ENCODE measurements at places on chromosomes 7 and 10.
A peak's percentile ranks its signal among the peaks of the same experiment; 100 is the strongest.

GRCh38 chr7:74030861-74031260, 2.9 kb downstream of the ELN start:
- no peak for DNase-seq

GRCh38 chr10:4902571-4903011, 60.6 kb upstream of the AKR1C1 start:
- no peak for DNase-seq

DNA sequence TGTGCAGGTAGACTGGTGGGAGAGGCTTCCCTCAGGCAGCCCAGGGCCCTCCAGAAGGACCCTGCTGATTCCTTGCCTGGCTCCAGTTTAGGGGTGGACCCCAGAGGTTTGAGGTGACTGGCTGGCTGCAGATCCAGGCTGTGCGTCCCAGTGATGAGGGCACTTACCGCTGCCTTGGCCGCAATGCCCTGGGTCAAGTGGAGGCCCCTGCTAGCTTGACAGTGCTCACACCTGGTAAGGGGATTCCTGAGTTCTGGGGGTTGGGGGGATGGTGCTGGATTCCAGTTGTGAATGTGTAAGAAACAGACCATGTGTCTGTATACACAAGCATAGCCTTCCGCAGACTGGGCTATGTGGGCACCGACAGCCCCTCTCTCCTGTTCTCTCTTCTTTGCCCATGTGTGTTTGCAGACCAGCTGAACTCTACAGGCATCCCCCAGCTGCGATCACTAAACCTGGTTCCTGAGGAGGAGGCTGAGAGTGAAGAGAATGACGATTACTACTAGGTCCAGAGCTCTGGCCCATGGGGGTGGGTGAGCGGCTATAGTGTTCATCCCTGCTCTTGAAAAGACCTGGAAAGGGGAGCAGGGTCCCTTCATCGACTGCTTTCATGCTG, 2.7 kb downstream of the KAZALD1 start:
- DNase-seq, result no peak

GRCh38 chr7:132140341-132140740, 435.9 kb downstream of the PLXNA4 start:
- no peak for DNase-seq

DNA sequence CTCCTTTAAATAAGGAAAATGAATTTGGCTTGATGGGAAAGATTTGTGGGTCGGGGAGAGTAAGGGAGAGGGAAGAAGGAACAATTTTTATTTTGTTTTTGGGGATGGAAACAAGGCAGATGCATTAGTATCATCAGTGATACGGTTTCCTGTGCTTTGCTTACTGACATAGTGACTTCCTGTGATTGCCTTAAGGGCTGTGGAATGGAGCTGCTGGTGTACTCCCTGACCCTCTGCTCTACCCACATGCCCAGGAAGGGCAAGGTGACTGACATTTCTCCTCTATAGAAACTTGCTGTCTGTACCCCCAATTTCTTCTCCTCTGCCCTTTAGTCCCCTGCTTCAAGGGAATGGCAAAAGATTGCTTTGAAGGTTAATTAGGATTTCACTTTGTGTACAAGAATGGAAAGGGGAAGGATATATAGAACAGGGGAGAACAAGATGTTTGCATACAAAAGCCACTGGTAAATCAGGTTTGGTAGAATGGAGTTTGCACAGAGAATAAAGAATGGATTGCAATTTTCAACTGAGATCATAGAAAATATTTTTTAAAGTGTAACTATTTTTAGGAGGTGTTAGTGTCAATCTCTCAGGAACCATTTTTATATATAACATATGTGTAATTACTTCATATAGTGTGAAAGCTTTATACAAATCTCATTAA, 129.0 kb upstream of the AGR3 start:
- no peak for DNase-seq

GRCh38 chr10:109504401-109504800, 418.9 kb downstream of the XPNPEP1 start:
- peak; percentile 27 for DNase-seq

GRCh38 chr7:157845203-157845835, 508.5 kb downstream of the DNAJB6 start:
- DNase-seq, result no peak

DNA sequence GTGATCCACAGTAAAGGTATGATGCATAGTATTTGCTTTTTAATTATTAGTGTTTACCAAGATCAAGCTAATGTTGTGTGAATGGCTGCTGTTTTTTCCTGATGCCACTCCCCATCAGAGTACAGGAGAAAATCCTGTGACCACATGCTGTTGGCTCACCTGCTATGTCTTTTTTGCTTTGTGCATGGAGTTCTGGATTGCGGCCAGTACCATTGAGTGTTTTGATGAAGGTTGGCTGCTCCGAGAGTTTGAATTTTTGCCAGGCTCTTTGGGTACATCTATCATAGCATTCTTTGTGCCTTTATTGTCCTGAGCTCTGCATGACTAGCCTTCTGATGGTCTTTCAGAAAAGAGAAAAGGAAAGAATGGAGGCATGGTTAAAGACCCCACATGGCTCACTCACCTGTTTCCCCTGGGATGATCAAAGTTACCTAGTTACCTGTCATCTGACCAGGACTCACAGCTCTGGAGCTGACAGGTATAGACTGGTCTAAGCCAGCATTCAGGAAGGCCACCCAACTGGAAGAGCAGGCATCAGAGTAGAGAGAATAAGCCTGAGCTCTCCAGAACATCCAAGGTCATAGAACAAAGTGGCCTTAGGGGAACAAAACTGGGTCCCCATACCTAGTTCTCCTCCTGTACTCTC, 11.8 kb upstream of the SGPL1 start:
- DNase-seq, result no peak

DNA sequence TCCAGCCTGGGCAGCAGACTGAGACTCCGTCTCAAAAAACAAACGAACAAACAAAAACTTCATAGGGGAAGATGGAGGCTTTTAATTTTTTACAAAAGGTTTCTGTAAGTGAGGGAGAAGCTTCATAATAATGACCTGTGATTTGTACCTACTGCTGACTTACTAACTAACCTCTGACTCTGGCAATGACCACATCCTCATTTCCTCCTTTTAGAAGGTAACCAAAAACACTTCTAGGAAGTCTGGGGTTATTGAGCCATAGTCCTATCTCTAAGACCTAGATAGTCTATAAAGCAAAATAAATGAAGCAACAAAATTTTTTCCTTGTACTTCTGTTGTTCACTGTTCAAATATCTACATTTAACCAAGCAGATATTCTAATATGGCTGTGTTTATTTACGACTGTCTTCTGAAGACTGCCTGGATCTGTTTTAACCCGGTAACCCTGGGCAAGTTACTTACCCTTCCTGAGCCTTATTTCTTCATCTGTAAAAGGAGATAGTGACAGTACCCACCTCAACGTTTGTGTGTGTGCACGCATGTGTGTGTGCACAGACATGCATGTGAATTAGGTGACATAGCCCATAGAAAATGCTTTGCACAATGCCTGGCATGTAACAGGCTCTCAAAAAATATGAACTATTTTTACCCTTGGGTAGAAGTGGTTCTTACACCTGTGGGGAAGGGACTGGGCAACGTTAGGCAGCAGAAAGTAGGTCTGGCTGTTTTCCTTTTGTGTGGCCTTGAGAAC, 30.8 kb upstream of the SMNDC1 start:
- no peak for DNase-seq

DNA sequence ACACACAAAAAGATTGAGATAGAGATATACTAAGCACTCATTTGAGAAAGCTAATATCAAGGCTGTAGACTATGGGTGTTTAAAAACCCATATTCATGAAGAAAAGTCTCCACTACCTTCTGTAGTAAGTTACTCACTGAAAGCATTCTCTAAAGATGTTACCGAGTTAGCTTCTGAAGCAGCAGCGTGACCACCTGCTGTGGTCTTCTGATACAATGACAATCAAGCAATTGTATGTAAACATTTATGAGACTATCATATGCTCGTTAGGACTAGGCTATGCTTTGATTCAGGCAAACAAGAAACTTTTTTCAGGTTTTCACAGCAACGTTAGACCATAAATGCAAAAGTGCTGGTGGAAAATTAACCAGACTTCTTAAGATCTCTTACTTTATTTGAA, 11.2 kb downstream of the RHOBTB1 start:
- DNase-seq, result no peak

DNA sequence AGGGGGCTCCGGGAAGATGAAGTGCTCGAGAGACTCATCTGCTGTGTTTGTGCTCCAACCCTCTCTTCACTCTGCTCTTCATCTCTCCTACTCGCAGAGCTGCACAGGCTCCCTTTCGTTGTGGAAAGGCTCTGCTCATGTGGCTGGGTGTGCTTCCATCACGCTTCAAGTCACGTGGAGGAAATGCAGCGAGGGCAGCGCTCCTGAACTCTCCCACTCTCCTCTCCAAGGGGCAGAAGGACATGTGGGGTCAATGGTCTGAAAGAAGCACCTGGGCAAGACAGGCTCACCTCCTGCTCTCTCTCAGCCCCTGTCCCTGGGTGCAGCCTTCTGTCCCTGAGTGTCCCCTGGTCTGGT, 72.6 kb downstream of the USP6NL start:
- no peak for DNase-seq

GRCh38 chr7:3083350-3083749, 39.7 kb upstream of the CARD11 start:
- no peak for DNase-seq

GRCh38 chr10:113704637-113705343, 25.1 kb downstream of the CASP7 start:
- DNase-seq, result peak; percentile 14

GRCh38 chr7:144398911-144399310, 4.6 kb downstream of the NOBOX start:
- DNase-seq, result no peak

GRCh38 chr10:92696606-92697383, 7.0 kb downstream of the HHEX start:
- peak; percentile 16 for DNase-seq

DNA sequence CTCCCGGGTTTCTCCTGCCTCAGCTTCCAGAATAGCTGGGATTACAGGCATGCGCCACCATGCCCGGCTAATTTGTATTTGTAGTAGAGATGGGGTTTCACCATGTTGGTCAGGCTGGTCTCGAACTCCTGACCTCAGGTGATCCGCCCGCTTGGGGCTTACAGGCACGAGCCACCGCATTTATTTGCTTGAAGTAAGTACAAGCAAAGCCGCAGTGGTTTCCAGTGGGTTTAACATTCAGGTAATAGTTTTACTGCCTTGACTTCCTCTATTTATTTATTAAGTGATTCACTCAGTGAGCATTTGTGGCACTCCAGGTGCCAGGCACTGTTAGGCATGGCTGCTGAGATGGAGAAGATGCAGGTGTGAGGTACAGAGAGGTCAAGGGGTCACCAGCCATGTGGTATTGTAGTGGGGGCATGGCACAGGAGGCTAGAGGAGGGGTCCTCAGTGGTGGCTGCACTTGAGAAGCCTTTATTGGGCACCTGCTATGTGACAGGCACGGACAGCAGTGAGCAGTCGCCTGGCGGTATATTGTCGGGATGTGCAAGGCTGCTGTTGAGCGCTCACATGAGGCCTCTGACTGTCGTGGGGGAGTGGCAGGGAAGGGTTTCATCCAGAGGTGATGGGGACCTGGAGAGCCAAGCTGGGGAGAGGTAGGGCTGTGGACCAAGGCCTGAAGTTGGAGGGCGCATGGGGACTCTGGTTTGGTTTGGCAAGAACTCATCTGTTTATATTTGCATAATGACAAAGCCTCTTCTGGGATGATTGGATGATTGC, 54.9 kb downstream of the DOCK1 start:
- no peak for DNase-seq

GRCh38 chr7:1999278-1999984, 233.3 kb downstream of the MAD1L1 start:
- no peak for DNase-seq

GRCh38 chr10:51892965-51893658, 193.7 kb upstream of the CSTF2T start:
- peak; percentile 19 for DNase-seq

GRCh38 chr7:127738859-127739258, 86.9 kb downstream of the SND1 start:
- DNase-seq, result no peak

DNA sequence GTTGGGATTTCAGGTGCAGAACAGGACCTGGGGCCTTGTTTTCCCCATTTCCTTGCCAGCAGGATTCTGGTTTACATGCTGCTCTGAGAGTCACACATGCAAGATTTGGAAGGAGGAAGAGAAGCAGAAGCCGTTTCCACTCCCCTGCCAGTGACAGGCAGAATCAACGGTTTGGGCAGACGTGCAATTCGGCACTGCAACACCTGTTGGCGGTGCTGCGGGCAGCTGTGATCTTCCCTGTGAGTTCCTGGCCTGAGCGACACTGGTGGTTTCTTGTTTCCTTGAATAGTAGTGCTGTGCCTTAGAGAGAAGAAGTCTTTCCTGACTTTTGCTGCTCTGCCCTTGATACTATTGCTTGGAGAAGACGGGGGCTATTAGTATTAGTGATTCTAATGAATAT, 1126.2 kb downstream of the TYW1 start:
- DNase-seq, result no peak

DNA sequence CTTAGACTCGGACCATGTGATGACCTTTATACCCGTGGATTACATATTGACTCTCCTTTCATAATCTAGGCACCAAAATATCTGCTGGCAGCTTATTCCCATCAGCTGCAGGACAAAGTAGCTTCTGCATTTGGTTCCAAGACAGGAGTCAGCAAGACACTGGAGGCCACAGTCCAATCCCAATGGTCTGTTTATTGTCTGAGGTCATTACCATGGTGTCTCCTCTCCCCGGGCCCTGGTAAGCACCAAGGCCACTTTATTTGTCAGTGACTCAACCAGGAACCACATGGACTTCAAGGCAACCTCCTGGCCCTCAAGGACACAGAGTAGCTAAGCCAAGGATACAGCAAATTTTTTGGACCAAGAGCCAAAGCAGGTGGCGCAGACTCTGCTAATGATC, 36.1 kb downstream of the KCNMA1 start:
- no peak for DNase-seq

DNA sequence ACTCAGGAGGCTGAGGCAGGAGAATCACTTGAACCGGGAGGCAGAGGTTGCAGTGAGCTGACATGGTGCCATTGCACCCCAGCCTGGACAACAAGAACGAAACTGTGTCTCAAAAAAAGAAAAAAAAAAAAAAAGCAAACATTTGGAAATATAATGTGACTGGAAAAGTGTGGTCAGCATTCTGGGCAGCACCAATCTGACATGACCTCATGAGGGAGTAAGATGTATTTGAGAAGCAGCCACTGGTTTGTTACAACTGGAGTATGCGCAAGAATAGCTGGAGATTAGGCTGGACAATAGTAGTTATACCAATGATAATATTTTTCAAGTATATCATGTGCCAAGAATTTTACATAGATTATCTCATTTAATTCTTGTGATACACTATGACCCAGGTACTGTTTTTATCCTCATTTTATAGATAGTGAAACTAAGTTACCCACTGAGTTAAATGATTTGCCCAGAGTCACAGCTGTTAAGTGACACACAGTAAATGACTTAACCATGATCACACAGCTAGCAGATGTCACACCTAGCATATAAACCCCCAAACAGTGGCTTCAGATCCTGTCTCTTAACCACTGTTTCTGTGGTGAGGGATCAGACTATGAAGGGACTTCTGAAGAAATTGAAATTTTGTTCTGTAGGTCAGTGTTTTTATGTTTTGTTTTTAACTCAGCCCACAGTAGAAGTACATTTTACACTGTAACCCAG, 11.1 kb downstream of the MCU start:
- DNase-seq, result no peak

Measured in urothelium cell line (cell line).